Anterior cingulate cortex (tissue), 58 donors: ENCODE measurements at places on chromosomes 6 and 20.

DNA sequence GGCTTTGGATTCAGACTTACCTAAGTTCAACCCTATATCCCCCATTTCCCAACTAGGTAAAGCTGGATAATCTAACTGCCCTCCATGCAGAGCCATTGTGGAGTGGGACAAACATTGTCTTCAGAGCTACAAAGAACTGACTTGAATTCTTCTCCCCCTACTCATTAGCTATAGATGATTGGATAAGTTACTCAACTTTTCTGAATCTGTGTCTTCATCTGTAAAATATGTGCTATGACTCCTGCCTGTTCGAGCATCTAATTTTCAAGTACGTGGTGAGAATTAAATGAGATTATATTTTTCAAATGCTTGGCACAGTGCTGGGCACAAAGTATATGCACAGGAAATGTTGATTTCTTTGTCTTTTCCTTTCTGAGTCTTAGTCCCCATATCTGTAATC, 240.3 kb upstream of the TCF21 start:
- no peak for DNase-seq

DNA sequence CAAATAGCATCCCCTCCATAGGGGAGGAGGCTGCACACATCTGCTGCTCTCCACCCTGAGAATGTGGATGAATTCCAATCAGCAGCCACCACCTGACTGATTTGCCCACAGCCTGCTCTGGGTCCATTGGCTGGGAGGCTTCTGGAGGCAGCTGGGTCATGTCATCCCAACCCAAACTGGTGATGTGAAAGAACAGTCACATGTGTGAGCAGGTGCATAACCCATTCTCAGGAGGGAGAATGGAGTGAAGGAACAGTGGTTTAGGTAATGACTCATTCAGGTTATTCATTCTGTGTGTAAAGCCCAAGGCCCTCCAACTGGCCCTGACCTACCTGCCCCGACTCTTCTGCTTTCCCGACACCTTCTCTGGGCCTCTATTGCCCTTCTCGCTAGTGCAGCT, 90.9 kb upstream of the GCM1 start:
- DNase-seq: no peak

- no peak for DNase-seq
These were observed 41.7 kb downstream of the PHF3 start for GRCh38 chr6:63677282-63677681.

- DNase-seq: peak; percentile 32
These were observed 74.0 kb downstream of the SSR1 start for GRCh38 chr6:7238900-7239589.

- DNase-seq: no peak
These were observed 103.4 kb upstream of the RALGAPA2 start for GRCh38 chr20:20815711-20816455.

GRCh38 chr6:33632558-33633039, 11.5 kb downstream of the ITPR3 start:
- no peak for DNase-seq

DNA sequence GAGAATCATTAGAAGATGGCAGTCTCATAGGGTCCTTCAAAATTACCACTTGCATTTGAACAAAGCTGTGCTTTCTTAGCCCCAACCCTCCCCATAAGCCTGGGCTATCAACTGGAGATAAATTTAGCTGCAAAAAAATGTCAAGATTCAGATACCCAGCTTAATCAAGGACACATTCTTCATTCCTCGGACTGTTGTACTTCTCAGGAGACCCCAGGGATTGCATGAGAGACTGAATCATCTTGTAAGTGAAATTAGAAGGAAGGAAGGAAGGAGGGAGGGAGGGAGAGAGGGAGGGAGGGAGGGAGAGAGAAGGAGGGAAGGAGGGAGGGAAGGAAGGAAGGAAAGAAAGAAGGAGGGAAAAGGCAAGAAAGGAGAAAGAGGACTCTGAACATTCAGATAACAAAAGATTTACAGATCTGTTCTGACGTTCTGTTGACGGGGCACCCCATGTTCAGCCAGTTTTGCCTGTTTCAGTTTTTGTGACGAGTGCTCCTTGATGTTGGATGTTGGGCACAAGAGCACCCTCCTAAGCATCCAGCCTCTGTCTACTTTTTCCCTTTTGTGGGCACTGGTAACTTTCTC, 498.7 kb downstream of the PREX1 start:
- DNase-seq: no peak

- no peak for DNase-seq
These were observed 14.5 kb upstream of the SIRPA start for GRCh38 chr20:1880529-1881239.

DNA sequence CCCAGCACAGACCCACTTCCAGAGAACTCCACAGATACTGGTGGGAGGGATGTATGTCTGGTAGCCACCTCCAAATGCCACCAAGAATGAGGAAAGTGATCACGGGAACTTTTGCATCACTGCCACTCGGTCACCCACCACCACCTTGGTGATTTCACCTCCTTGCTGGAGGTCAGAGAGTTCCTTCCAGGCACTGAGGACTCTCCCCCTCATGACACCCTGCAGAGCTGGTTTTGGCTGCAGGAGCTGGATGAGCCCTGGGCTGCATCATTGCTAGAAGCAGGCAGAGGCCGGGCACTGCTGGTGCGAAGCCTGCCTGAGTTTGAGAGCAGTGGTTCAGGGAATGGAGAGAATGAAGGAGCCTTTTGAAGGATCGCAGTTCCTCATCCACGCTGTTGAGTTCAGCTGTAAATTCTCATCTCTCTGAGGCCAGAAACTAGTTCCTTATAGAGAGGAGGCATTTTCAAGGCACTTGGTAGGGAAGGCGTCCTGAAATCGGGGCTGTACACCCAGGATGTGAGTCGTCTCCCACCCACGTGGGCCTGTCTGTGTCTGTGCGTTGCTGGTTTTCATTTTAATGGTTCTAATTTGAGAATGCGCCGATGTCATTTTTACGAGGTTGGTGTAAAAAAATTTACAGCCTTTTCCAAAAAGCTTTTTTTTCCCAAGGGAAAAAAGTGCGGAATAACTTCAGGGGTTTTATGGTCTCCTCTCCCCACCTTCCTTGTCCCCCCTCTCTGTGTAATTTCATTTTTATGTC, 25.0 kb downstream of the FOXP4 start:
- DNase-seq: no peak

DNA sequence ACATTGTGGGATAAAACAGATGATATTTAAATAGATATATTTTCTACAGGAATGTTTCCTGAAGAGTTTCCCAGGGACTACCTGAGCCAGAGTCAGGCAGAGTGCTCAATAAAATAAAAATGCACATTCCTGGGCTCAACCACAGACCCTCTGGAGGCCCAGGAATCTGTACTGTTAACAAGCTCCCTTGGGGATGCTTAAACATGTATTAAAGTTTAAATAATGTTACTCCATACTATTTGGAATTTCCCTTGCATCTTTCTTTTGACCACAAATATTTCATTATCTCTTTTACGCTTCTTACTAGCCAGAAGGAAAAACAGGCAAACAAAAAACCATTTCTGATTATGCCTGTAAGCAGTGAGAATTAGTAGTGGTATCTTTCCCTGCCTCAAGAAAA, 42.3 kb downstream of the GPR63 start:
- no peak for DNase-seq
